ENCODE measurements at places on chromosomes 5 and 9.

GRCh38 chr5:142610176-142611001 lies 75.5 kb downstream of the FGF1 start:
- no peak for DNase-seq

DNA sequence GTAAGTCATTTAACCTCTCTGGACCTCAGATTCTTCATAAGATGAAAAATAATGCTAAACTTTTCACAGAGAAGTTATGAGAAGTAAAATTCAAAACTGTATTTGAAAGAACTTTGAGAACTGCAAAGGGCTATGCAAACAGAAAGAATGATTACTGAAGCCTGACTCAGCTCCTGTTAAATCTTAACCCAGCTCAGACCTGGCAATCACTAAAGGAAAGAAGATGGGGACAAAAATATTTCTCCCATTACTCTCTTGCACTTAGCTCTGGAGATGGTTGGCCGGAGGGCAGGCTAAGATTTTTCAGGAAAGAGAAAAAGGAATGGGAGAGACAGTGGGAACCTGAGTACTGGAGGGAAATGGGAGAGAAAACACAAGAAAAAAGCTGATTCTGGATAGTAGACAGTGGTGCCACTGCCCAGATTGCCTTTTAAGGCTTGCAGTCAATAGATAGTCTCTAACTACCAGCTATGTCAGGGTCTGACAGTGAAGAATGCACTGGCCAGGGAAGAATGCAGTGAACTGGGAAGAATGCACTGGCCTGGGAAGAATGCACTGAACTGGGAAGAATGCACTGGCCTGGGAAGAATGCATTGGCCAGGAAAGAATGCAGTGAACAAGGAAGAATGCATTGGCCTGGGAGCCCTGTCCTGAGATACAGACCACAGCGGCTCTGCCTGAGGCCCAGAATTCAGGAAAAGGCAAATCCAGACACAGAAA lies 25.2 kb upstream of the CEMIP2 start:
- peak; percentile 55 for DNase-seq

DNA sequence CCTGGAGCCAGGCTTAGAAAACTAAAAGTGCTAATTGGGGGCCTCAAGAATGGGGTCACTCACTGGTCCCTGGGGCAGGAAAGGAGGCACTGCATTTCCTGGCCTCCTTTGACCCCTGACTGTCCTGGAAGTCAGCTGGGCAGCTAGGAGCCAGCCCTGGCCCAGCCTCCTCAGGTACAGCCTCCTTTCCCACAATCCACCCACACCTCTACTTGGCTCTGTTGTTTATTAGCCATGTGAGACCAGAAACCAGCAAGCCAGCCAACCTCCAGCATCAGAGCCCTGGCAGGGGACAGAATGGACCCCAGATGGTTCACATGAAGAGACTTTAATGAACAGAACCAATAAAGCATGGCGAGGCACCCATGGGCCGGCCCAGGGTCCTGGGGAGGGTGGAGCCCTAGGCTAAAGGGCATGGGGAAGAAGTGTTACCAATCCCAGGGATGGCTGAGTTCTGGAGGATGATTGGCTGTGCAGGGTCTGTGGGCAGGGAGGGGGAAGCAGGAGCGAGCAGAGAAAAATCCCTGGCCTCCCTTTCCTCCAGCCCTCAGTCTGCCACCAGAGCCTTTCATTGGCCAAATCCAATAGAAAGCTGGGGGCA lies 55.3 kb upstream of the ANGPTL2 start:
- DNase-seq = no peak

DNA sequence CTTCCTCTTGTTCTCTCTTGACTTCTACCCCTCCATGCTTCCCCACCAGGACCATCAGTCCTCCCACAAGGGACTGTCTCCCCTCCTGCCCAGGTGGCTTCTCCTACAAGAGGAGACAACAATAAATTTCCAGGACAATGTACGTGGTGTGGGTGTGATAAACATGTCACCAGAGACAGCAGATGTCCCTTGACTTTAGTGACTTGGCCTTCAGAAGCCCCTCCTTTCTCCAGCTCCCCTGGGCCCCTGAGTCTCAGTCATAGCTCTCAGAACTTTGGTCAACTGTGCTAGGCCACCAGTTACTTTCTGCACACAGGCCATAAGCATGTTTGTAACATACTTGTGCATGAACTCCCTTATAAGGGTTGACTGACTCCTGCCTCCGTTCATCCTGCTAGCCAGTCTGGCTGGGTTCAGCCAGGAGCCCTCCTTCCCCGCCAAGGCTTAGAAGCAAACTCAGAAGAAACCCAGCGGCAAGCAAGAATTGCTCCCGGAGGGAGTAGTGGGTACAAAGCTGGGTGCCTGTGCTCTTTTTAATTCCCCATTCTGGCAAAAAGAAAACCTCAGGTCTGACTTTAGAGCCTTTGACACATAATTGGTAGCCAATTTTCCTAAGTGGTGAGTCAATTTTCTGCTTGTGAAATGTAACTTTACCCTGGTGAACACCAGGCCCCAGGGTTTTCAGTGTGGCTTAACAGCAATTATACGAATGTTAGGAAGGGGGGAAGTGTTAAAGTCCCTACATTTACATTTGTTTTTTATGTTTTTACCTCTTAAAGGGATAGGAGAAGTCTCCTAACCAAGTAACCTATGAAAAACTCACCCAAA lies 49.2 kb downstream of the EBF1 start:
- peak; percentile 83 for DNase-seq

GRCh38 chr9:95043826-95044225 lies 273.7 kb downstream of the FANCC start:
- peak; percentile 29 for DNase-seq

DNA sequence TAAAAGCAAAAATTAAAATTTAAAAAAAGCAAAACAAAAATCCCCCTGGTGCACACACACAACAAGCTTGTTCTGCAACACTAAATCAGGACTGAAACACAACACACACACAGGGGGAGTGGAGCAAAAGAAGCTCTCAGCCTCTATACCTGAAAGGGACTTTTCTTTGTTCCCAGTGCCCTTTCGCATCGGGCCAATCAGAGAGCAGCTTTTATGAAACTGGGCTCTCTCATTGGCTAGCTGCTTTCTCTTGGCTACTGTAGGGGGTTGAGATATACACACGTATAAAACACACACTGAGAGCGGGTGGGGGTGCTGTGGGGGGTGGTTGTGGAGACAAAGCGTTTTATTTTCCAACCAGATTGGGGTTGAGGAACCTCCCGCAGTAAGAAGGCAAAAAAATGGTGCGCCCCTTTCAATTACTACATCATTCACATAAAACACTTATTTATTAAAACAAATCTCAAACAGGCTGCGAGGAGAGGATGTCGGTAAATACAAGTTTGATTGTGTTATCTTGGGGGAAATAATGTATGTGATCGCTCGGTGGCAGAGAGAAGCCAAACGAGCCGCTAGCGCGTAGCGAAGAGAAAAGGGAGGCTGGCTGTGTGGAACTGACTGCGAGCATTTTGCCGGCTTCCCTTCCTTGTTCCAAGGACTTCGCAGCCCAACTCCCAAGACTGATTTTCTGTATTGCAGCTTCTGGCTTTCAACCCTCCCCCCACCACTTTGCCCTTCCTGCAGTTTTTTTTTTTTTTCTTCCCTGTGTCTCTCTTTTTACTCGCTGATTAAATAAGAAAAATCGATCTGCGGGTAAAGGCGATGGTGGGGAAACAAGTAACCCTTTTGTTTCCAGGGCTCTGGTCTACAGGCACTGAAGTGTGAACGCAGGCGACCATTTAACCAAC lies 2.5 kb upstream of the ZNF608 start:
- DNase-seq = peak; percentile 96

DNA sequence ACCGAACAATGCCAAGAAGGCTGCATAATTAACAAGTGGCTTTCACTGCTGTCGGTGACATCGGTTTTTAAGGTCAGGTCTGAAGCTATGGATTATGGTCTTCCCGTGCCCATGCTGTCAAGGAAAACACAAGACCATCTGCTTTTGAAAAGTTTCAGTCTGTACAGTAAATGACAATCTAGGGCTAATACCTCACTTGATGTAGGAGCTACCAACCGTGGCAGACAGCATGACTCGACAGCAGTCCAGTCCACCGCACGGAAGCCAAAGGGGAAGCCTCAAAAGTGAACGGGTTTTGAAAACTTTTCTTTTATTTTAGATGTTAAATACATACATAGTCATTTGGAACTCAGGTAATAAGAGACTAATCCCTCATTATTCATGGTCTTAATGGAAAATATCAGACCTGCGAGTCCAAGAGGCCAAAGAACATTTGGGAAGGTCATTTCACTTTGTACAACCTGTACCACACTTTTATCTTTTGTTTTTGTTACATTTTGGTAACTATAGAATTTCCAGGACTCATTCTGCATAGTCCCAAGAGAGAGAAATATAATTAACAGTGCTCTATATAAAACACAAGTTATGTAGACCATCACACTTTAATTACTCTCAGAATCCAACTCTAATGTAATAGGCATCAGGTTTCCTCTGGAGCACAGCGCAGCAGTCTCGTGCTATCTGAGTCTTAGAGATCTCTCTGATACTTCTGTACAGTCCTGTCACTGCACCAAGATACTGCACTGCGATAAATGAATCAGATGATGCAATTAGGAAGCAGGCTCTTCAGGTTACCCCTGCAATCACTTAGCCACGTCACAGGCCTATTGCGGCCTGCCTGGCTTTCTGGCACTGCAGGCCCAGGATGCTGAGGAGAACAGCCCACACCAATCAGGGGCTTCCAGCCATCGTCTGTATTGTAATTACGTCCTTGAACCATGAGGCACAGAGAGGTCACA lies 184.9 kb downstream of the FANCC start:
- DNase-seq = no peak

DNA sequence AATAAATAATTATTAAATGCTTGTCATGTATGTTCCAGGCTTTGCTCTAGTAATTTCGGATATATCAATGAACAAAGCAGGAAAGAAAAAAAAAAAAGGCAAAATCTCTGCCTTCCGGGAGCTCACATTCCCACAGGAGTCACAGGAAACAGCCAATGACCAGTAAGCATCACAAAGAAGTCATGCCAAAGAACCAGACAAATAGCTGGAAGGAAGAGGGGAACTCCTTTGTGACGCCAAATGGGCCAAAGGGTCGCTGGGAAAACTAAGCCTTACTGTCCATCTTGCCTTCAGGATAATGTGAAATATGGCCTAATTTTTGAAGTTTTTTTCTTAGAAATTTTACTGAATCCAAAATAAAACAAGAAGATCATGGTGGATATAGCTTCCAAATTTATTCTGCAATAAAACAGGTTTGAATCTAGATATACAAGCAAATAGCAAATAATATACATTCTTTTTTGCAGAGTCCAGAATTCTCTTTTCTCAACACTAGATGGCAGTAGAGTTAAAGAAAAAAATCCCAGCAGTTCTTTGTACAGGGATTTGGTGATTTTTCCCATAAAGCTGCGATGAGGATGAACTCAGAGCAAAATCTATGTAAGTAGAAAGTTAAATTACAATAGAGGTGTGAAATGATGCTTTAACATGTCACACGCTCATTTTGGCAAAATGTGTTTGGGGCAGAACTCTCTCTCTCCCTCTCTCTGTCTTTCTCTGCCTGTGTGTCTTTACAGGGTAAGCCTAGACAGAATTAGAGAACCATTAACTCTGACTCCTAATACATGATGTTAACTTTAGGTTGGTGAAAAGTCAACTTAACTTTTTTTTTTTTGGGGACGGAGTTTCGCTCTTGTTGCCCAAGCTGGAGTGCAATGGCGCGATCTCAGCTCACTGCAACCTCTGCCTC lies 60.0 kb upstream of the TUT7 start:
- DNase-seq = peak; percentile 66

DNA sequence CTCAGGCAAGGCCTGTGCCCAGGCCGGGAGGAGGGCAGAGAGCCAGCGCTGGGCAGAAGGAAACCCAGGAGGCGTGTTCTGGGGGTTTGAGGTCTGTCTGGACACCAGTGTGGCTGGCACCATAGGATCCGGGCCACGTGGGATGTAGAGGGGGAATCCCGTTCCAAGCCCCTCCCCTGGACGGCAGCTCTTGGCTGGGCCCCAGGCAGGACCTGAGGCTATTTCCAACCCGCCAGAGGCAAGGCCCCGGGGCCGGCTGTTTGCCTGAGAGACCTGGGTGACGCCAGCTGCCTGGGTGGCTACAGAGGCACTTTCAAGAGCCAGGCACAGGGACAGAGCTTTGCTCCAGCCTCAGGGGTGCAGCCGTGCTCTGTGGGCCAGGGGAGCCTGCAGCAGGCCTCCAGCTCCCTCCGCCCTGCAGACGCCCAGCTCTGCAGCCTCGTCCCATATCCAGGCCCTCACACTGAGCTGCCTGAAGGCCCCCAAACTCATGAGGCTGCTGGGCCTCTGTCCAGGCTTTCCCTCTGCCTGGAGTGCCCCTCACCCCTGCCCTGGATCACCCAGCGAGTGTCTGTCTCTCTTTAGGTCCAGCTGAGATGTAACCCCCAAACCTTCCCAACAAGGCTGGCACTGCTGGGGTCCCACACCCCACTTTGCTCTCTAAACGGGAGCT lies 56.6 kb upstream of the EGFL7 start:
- DNase-seq = no peak

DNA sequence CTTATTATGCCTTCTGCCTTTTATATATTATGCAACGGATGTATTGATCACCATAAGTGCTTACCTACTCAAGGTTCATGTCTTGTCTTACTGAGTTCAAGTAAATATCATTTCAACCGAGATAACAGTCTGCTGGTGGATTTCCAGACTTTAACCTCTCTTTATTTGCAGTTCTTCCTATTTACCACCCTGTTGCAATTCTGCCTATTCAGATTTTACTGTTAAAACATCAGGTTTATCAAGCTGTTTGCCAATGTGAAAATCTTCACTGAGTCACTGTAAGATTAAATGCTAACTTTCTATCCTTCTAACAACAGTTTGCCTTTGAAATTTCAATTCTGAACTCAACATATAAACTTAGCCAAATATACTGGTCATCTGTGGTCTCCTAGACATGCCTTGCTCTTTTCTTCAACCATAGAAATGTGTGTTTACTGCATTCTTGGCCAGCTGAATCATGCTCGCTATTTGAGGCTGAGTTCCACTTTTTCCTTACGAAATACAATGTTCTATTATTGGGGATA lies 471.7 kb upstream of the RORB start:
- peak; percentile 95 for DNase-seq

DNA sequence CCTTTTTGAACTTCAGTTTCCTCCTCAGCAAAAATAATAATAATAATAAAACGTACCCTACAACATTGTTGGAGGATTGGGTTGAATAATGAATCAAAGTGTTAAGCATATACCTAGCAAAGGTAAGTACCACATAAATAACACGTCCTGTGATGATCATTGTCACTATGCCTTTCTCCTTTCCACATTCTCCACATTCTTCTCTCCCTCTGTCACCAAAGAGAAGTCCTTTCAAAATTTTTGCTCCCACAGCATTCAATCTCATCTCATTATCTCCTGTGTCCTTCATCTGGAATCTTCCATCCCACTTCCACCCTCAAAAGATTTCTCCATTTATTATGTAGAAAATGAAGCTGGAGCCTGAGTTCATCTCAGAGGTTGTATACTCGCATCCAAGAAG lies 7.2 kb upstream of the ALDOB start:
- no peak for DNase-seq

DNA sequence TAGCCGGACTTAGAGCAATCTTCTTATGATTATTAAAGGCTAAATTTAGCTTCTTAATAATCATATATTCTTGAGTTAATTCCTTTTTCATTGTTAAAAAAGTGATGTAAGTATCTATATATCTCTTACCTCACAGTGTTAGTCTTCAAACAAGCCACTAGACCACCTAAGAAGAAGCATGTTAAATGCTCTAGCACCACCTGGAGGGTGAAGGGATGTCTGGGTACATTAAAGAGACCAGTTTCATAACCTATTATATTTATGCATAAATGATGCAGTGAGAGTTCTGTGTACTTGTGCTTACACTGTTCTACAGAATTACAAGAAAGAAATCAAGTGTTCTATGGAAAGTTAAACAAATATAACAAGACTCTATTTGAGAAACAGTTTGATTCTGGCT lies 55.9 kb upstream of the SLCO6A1 start:
- DNase-seq = peak; percentile 39
